ENCODE measurements at places on chromosomes 12 and 14. TPM values are rescaled to one million over a fixed set of nuclear protein-coding genes. Genes with fewer than 3 reads are reported as not detected.

- no peaks in the 10 kb centered on the region for H3K36me3 ChIP-seq
- DNase-seq = no peak
- no peaks in the 10 kb centered on the region for H3K4me1 ChIP-seq
Measured at GRCh38 chr12:14514946-14515345, 52.7 kb downstream of the PLBD1 start.

DNA sequence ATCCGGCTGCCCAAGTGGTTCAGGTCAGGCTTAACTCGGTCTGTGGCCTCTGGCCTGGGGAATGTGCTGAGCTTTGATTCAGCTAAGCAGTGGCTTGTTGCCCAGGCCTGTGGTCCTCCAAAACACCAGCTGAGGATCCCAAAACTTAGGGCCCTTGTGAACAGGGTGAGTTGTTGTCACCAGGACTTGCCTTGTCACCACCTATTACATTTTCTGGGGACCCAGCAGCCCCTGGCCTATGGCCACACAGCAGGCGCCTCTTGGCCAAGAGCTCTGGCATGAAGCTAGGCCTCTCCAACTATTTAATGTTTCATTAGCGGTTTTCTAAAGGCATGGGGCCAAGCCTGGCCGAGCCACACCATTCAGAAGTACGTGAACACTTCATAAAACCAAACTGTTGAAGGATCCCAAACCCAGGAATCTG lies 343.7 kb downstream of the CACNA1C start:
- H3K27ac ChIP-seq = no peak overlapping the region
- H3K4me1 ChIP-seq = no peaks in the 10 kb centered on the region
- no peak overlapping the region for H3K4me3 ChIP-seq
- H3K36me3 ChIP-seq = no peaks in the 10 kb centered on the region
- DNase-seq = no peak
- no peaks in the 10 kb centered on the region for H3K27me3 ChIP-seq

PPFIA2 gene
- not detected for polyA plus RNA-seq

DNA sequence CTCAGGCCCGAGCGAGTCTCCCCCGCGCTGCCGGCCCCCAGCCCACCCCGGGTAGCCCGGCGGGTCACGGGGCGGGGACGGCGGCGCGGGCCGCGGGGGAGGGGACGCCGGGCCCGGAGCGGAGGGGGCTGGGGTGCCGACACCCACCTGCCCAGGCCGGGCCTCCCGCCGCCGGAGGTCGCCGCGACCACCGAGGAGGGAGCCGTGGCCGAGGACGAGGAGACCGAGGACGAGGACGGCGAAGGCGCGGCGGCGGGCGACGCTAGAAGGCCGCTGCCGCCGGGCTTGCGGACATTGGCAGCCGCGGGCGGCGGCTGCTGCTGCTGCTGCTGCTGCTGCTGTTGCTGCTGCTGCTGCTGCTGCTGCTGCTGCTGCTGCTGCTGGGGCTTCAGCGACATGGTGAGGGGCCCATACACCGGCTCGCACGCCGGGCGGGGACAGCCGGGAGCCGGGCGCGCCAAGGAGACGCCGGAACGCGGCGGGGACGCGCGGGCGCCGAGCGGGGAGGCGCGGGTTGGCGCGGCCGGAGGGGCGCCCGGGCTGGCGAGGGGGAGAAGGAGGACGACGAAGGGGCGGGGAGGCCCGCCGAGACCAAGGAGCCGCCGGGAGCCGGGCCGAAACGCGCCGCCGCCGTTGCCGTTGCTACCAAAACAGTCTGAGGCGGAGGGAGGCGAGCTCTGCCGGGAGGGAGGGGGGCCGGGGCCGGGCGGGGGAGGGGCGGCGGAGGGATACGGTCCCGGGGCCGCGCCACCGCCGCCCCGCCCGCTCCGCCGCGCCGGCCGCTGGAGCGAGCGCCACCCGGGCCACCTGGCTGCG lies at the start of gene ATXN2:
TSS of gene ATXN2 (minus strand) at position 679 of the 816 bp plus-strand sequence. CDS start at position 398, 281 bp downstream.
- DNase-seq = peak; percentile 46
- H3K4me1 ChIP-seq = peaks cover 26% of the 10 kb centered on the region

SIX1 gene
- polyA plus RNA-seq = 0.57 TPM

- H3K27me3 ChIP-seq = peaks cover 6% of the 10 kb centered on the region
- no peaks in the 10 kb centered on the region for H3K36me3 ChIP-seq
- no peaks in the 10 kb centered on the region for H3K4me1 ChIP-seq
- DNase-seq = no peak
- H3K27ac ChIP-seq = no peak overlapping the region
Measured at GRCh38 chr14:90087433-90087832, 25.6 kb downstream of the KCNK13 start.
